ENCODE measurements at places on chromosomes 12 and 14.

DNA sequence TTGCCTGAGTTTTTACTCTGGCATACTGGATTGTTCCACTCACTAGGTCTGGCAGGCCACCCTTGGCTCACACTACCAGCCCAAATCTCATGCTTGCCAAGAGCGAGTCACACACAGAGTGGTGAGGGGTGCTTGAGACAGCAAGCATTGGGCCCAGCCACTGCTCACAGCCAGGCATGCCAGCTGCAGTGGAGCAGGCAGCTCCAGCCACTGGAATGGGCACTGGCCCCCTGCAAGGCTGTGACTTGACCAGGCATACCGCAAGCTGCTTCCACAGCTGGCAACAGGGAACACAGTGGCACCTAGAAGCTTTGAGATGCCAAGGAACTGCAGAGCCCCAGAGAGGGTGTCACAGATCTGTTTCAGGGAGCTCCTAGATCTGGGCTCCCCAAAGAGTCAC lies 488.5 kb downstream of the LRFN5 start:
- no peak for DNase-seq

DNA sequence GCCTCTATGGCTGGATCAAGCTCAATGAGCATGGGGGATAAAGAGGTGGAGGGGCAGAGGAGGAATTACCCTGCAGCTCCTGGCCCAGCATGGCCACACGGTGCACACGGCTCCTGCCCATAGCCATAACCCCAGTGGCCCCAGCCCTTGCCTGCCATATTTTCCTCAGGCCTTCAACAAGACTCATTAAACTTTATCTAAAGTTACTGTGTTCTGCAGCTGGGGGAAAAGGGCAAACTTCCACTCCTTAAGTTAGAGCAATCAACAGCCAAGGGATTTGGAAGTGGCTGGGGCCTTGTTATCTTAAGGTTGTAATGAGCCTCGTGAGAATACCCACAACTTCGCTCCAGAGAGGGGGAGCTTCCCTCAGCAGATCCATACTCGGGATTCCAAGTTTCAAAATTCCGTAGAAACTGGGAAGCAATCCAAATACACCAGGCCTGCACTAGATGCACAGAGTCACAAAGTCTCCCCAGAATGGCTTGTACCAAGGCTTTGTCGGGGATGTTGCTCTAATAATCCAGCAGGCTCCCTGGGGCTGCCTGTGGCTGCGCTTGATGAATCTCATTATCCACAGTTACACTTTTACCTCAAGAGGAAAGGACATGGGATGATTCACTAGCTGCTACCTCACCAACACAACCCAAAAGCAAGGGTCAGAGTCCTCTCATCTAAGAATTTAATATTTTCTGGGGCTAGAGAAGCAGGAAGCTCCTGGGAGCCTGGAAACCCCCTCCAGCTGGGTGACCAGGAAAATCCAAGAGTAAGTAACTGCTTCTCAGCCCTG lies 13.0 kb upstream of the OR6J1 start:
- no peak for DNase-seq

GRCh38 chr12:94372461-94372860 lies 87.2 kb downstream of the CEP83 start:
- DNase-seq: no peak

- no peak for DNase-seq
These were observed 1045.6 kb downstream of the BCL11B start for GRCh38 chr14:98226411-98226810.

- no peak for DNase-seq
These were observed 55.8 kb upstream of the CCDC175 start for GRCh38 chr14:59632381-59632780.

- DNase-seq: peak; percentile 41
These were observed 1059.8 kb downstream of the TMEM121 start for GRCh38 chr14:106586098-106586704.

- no peak for DNase-seq
These were observed 39.7 kb upstream of the VCPKMT start for GRCh38 chr14:50156111-50156510.

DNA sequence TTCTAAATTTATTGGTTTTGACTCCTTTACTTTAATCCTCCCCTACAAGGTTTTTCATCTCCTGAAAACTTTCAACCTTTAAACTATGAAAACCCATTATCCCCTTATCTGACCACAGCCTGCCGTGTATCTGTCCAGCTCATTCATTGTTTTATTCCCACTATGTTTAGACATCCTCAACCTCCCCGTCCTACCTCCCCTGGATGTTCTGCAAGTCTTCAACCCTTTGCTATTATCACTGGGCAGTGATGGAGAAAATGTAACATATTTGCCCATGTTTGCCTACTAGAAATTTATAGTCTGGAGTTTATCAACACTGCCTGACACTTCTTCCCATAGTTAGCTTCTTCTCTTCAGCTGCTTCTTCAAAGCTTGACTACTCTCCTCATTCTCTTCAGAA lies 483.4 kb downstream of the PRKD1 start:
- no peak for DNase-seq

- no peak for DNase-seq
These were observed 23.3 kb downstream of the ZFC3H1 start for GRCh38 chr12:71640316-71640715.

DNA sequence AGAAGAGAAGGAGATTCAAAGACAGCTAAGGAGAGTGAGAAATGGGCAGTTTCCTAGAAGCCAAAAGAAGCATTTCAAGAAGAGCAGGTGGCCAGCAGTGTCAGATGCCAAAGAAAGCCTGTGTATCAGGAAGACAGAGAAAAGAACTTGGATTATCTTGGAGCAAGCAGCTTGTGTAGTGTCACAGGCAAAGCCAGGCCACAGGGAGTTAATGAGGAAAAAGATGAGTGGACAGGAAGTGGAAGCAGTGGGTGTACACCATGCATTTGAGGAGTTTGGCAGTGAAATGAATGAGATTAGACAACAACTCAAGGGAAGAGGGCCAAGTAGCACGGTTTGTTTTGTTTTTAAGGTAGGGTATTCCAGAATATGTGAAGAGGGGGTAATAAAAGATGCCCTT lies 5.6 kb upstream of the MYH7 start:
- no peak for DNase-seq

DNA sequence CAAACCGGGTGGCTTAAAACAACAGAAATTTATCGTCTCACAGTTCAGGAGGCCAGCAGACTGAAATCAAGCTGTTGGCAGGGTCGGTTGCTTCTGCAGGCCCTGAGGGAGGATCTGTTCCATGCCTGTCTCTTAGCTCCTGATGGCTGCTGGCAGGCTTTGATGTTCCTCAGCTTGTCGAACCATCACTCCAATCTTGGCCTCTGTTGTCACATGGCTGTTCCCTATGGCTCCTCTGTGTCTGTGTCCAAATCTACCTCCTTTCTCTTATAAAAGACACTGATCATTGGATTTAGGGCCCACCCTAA lies 14.0 kb downstream of the NFATC4 start:
- DNase-seq: no peak

GRCh38 chr12:2647186-2647585 lies 147.6 kb upstream of the FKBP4 start:
- no peak for DNase-seq

DNA sequence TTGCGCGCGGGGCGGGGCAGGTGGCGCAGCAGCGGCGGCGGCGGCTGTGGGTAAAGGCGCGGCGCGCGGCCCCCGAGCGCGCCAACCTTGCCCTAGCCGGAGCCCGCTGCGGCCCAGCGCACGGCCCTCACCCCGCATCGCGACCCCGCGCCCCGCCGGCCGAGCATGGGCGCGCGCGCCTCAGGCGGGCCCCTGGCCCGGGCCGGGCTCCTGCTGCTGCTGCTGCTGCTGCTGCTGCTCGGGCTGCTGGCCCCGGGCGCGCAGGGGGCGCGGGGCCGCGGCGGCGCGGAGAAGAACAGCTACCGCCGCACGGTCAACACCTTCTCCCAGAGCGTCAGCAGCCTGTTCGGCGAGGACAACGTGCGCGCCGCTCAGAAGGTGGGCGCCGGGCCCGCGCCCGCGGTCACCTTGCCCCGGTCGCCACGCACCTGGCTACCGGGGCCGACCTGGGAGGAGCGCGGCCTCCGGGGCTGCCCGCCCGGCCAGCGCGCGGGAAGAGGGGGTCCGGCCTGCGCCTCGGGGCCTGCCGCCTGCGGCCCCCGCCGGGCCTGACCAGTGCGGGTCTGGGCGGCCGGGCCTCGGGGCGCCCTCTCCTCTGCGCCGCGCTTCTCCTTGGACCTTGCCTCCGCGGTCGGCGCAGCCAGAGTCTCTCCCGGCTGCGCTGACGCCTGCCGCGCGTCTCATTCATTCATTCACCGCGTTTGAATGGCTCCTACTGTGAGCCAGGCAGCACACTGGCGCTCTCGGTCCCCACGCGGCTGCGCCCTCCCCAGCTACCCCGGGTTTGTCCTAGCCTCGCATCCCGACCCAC lies at the start of gene BRI3BP:
Gene BRI3BP, plus strand, starts transcription at position 20 of the 811 bp plus-strand sequence. Its CDS starts 146 bp downstream, at position 166.
- peak; percentile 62 for DNase-seq

DNA sequence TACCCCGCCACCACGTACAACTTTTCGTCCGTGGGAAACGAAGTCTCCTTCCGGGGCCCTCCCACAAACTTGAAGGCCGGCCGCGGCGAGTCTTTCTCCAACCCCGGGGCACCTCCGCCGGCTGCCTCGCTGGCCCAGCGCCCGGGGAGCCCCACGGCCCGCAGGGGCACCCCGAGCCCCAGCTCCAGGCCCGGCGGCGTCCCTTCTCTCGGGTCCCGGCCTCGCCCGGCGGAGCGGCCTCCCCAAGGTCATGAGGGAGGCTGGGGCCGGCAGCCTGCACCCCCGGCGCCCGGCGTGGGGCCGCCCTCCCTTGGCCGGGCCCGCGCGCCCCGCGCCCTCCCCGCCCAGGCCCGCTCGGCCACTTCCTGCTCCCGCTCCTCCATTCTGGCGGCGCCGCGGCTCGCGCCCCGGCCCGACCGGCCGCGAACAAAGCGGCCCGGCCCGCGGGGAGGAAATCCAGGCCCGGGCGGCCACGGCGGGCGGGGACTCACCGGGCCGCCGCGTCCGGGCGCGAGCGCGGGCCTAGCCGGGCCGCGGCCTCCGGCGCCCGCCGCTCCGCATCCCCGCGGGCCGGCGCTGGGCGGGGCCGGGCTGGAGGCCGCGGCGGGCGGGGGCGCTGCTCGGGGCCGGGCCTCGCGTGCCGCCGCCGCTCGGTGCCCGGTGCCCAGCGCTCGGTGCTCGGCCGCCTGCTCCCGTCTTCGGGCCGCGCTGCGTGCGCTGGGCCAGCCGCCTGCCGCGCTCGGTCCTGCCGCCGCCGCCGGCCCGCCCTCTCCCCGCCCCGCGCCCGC lies at the start of gene AKT1:
Gene AKT1, minus strand, starts transcription at position 756 of the 788 bp plus-strand sequence. CDS start 3,105 bp downstream, outside the sequence.
- DNase-seq: no peak

- no peak for DNase-seq
These were observed 462.8 kb downstream of the GXYLT1 start for GRCh38 chr12:41681898-41682297.

DNA sequence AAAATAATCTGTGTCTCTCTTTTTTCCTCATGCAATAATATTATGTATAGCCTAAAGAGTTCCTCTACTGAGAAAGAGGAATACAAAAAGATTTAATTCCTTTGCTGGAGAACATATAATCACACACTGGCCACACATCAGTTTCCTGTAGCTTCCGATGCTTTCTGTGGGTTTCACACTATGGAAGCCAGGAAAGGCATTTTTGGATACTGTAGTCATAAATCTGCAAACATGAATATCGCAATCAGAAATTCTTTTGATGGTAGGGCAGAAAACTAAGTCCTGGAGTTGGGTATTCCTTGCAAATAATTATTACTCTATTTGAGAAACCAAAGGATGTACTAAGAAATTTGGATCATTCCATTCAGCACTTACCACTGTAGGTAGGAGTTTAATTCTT lies 260.0 kb downstream of the ACSS3 start:
- no peak for DNase-seq

GRCh38 chr14:75096959-75097358 lies 27.5 kb downstream of the ZC2HC1C start:
- no peak for DNase-seq

DNA sequence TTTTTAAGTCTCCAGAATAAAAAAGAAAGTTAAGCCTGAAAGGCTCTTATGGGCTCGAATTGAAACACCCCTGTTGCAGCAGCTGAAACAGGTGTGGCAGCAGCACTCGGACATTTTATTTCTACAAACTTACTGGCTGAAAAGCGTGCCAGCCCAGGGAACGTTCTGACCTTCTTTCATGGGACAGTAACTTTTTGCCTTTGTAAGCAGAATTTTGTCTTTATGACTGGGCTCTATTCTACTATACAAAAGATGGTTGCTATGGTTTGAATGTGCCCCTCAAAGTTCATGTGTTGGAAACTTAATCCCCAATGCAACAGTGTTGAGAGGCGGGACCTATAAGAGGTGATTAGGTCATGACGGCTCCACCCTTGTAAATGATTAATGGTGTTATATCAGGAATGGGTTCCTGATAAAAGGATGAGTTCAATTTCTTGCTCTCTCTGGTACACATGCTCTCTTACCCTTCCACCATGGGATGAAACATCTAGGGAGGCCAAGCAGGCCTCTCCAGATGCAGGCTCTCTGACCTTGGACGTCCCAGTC lies 52.7 kb downstream of the PELI2 start:
- no peak for DNase-seq

DNA sequence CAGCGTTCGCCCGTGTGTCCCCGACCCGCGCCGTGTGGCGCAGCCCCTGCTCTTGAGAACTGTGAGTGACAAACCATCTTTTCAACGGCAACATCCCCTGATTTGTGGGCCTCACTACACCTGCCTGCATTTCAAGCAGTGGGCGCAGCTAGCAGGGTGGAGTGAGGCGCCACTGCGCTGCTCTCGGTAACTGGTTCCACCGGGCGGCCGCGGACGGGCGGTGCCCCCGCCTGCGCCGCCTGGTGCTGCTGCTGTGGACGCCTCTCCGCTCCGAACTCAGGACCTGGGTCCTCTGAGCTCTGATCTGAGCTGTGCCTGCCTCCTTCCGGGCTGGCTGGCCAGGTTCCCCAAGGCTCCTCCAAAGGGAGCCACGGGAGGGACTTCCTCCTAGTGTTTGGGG lies 5.9 kb upstream of the DEGS2 start:
- no peak for DNase-seq

DNA sequence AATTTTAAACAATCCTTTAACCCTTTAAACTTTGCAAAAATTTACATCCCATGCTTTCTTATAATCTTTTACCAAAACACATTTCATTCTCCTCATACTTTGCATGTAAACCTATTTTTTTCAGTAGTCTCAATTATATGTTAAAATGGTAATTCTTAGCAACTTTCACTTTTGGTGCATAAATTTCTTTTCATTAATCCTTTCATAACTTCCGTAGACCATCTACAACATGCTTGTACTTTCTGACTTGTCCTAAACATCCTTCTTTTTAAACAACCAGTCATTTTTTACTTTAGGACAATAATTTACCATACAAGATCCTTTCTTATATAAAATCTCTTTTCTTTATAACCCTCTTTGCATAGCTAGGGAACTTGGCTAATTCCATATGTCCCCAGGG lies 19.5 kb downstream of the CCDC91 start:
- no peak for DNase-seq

- DNase-seq: no peak
These were observed 466.5 kb downstream of the APAF1 start for GRCh38 chr12:99111600-99111999.

GRCh38 chr14:51294951-51295525 lies 55.0 kb downstream of the TMX1 start:
- DNase-seq: no peak

DNA sequence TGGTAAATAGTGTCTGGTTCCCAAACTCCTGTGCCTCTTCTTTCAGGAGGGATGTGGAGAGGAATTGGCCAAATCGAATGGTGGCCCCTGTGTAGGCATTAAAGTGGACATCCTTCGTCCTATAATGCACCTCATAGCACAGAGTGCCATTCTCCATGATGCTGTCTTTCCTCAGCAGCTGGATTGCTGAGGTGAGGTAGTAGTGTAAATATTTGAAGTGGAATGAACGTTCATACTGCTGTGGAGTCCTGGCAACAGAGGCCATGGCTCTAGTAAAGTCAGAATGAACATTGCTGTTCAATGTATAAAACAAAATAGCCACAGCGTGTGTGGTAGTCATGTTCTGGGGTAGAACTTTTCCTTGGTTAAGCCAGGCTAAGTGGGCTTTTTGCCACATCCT lies 2.7 kb downstream of the ART4 start:
- no peak for DNase-seq

Data from stimulated activated CD4-positive, alpha-beta T cell treated with anti-CD3 and anti-CD28 coated beads, Interleukin-2, amount 100 ng/mL, for 4 hours (primary cell).